ENCODE measurements at places on chromosomes 16 and 17.

DNA sequence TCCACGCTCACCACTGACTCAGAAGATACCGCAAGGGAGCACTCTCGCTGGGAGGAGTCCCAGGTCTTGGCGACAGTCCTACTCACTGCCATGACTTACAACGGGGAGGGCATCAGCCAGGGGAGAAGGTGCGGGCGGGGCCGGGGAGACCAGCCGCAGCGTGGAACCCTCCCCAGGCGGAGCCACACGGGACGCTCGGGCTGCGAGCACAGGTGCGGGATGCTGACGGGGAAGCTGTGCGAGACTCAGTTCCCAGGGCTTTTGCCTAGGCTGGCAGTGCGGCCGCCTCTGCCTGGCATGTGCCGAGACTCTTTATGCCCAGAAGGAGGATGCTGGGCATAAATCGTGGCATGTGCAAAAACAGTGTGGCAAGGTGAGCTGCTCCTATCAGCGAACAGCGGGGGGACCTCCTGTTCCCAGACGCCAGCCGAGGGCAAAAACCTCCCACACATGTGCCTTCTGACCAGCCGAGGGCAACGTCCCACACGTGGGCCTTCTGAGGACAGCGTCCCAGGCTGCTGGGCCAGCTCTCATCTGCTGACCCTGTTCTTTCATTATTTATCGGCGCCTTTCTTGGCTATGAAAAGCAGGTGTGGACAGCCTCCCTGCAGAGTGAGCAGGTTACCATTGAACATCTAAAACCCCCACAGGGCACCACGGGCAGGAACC lies 6.1 kb downstream of the GALNS start:
- DNase-seq: no peak

DNA sequence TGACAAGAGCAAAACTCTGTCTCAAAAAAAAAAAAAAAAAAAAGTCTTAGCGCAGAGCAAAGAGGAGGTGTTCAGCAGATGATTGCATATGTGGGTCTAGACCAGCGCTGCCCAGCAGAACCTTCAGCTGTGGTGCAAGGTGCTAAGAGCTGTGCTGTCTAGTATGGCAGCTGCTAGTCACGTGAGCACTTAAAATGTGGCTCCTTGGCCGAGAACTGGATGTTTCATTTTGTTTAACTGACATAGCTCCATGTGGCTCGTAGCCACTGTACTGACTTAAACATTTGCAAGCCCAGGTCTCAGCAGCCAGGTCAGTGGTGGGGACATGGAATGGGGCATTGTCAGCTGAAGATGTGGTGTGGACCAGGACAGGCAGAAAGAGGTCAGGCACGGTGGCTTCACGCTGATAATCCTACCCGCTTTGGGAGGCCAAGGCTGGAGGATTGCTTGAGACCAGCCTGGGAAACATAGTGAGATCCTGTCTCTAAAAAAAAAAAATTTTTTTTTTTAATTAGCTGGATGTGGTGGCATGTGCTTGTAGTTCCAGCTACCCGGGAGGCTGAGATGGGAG lies 9.2 kb downstream of the C1QTNF1 start:
- DNase-seq: no peak

DNA sequence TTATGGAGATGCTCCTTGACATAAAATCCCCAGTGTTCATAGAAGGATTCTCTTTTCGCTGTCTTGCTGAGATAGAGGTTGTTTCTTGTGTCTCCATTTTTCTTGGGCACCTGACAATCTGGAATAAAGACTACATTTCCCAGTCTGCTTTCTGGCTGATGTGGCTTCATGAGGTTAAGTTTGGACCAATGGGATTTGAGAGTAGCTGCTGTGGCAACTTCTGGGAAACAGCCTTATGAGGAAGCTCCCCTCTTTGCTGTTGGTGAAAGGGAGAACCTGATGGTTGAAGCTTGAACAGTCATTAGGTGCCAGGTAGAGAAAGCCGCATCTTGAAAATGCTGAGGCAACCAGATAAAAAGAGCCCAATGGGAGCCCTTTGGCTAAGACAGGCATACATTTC lies 24.4 kb downstream of the HS3ST4 start:
- DNase-seq: no peak

DNA sequence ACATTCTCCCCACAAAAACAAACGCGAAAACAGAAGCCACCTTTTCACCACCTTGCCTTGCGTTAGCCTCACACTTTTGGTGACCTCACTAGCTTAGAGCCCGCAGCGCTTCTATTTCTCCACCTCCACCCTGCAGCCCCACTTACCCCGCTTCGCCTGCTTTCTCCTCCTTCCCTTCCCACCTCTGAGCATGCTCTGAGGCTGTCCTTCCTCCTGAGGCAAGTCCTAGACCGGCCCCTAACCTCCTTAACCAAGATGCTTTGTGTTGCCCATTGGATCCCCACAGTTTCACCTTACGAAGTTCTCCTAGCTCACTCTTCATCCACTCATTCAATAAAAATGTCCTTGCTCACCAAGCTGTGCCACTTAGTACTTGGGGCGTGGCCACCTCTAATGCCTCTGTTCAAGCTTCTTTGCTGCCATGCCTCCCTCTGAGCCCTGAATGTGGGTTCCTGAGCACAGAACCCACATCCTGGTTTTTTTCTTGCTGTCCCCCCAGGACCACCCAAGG lies 1.3 kb downstream of the GNGT2 start:
- no peak for DNase-seq

- DNase-seq: peak; percentile 72
Measured at GRCh38 chr16:86740906-86741799, 162.8 kb downstream of the FOXL1 start.

DNA sequence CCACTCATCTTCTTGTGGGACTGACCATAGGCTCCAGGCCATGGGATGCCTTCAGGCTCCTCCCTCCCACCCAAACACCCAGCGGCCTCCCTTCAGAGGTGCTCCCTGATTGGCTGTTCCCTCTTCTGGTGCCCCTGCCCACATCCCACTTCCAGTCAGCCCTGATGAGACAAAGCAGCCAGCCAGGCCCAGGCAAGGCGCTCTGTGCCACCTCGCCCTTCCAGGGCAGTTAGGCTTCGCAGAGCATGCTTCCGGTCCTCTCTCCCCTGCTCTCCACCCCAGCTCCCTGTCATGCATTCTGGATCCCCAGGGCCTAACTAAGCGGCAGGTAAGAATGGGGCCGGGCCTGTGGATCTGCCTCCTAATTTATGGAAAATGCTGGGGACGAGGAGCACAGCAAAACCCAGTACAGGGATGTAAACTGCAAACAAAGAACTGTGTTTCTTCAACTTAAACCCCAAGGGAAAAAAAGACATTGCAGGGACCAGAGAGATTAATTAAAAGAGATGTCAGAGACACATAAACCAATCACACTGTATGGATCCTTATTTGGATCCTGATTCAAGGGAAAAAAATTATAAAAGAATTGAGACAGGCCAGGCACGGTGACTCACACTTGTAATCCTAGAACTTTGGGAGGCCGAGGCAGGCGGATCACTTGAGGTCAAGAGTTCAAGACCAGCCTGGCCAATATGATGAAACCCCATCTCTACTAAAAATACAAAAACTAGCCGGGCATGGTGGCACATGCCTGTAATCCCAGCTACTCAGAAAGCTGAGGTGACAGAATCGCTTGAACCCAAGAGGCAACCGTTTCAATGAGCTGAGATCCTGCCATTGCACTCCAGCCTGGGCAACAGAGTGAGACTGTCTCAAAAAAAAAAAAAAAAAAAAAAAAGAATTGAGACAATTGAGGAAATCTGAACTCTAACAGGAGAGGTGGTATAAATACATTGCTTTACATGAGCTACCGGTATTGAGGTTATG lies 26.0 kb downstream of the ZDHHC7 start:
- no peak for DNase-seq

GRCh38 chr17:82979718-82980117 lies 99.7 kb upstream of the METRNL start:
- DNase-seq: no peak

- peak; percentile 91 for DNase-seq
Measured at GRCh38 chr17:8151641-8152111, 528 bp downstream of the PER1 start.

- DNase-seq: no peak
Measured at GRCh38 chr17:58353389-58353825, 1.4 kb upstream of the SUPT4H1 start.

DNA sequence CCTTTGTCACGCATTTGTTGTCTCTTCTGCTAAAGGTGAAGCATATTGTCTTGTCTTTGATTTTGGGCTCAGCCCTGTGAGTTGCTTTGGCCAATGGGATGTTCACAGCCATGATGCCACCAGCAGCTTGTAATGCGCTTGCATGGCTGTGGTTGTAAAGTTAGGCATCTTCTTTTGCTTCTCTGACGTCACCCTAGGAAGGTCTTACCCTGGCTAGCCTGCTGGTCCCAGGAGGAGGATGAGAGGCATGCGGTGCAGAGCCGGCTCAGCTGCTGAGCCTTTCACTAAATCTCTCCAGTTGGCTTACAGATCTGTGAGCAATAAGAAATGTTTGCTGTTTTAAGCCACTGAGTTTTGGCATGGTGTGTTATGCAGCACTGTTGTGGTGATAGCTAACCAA lies 40.8 kb downstream of the IRX6 start:
- DNase-seq: no peak

DNA sequence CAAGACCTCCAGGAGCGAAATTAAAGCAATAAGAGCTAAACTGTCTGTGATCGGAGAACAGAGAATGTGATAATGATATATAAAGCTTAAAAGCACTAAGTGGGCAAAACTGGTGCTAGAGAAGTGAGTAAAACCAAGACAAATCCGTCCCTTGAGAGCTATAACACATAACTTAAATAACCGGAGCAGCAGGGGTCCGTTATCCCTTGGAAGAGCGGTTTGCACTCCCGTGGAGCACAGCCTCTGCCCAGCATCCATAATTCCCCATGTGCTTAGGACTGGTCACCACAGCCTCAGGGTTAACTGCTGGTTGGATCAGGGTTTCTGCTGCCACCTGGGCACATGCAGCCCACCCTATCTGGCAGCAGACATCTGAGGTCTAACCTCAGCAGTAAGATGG lies 489.0 kb downstream of the NPIPA7 start:
- no peak for DNase-seq

- DNase-seq: no peak
Measured at GRCh38 chr17:45386178-45386577, 46.5 kb downstream of the ARHGAP27 start.

- peak; percentile 79 for DNase-seq
Measured at GRCh38 chr17:19513897-19514488, 19.7 kb upstream of the SLC47A1 start.

DNA sequence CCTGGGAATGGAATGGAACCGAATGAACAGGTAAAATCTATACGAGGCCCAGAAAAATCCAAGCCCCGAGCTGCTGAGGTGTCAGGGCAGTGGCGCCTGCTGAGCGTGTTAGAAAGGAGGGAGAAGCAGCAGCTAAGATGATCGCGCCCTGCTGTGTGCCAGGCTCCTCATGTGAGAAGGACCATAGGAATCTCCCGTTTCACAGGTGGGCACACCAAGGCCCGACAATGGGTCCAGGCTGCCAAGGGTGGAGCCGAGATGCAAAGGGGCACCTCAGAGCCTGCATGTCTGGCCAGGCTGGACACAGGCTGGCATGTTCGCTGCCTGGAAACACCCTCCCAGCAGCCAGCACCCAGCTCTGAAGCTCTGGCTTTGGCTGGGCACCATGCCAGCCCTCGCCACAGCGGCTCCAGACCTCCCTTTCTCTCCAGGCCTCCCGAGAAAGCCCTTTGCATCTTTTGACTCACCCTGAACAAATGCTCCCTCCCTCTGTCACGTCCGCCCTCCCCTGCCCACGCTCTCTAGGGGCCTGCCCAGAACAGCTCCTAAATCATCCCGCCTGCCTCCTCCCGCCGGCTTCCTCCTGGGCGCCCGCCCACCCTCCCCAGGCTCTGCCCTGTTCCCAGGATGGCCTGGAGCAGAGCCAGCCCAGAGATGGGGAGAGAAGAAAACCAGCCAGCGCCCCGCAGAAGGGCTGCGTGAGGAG lies 217.8 kb upstream of the GSE1 start:
- DNase-seq: no peak

DNA sequence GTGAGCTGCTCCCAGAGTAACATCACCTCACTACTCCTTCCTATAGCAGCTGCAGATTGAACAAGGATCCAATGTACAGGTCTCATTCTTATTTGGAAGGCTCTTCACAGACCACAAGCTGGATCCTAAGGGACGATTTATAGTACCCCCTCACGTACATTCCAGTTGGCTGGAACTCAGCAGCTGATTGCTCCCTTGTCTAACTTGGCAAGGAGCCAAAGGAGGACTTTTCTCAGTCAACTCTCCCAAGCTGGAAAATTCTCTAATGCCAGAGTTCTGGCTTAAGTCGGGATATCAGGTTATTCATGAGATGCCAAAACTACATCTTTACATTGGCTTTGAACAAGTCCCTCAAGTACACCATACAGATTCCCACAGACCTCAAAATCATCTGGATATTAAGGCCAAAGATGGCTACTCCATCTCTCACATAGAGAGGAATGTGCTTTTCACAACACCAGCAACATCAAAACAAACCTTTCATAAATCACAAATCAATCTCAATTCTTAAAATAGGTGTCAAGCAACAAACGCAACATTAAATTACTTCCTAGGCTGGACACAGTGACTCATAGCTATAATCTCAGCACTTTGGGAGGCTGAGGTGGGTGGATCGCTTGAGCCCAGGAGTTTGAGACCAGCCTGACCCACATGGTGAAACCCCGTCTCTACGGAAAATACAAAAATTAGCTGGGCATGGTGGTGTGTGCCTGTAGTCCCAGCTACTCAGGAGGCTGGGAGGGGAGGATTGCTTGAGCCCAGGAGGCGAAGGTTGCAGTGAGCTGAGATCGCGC lies 39.3 kb downstream of the SMG6 start:
- DNase-seq: no peak

DNA sequence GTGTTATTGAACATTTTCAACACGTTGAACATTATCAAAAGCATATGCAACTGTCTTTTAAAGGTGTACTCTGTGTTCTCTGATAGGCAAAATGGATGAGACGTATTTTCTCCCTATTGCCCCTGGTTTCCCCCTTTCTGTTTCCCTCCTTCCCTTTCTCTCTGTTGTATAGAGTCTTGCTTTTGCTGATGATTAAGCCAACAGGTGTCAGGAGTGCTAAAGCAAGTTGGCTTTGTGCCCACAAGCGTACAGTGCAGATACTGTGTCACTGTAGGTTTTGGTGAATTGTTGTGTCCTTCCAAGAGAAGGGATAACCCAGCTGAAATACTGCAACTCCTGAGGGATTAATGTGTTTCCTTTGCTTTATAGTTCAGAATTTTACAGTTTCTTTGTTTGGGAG lies 74.4 kb downstream of the COX10 start:
- DNase-seq: no peak

DNA sequence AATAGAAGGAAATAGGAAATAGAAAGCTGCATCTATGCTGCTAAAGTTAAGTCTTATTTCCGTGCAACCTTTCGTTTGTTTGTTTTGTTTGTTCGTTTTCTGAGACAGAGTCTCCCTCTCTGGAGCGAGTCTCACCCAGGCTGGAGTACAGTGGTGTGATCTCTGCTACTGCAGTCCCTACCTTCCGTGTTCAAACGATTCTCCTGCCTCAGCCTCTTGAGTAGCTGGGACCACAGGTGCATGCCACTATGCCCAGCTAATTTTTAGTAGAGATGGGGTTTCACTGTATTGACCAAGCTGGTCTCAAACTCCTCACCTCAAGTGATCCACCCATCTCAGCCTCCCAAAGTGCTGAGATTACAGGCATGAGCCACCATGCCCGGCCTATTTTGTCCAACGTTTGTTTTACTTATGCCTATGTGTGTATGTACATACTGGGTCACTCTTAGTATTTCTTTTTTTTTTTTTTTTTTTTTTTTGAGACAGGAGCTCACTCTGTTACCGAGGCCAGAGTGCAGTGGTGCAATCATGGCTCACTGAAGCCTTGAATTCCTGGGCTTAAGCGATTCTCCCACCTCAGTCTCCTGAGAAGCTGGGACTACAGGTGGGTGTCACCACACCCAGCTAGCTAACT lies 16.8 kb downstream of the BMERB1 start:
- no peak for DNase-seq
